ENCODE measurements at places on chromosomes 13 and 19. TPM values are rescaled to one million over a fixed set of nuclear protein-coding genes. Genes with fewer than 3 reads are reported as not detected.
A peak's percentile ranks its signal among the peaks of the same experiment; 100 is the strongest.

DNA sequence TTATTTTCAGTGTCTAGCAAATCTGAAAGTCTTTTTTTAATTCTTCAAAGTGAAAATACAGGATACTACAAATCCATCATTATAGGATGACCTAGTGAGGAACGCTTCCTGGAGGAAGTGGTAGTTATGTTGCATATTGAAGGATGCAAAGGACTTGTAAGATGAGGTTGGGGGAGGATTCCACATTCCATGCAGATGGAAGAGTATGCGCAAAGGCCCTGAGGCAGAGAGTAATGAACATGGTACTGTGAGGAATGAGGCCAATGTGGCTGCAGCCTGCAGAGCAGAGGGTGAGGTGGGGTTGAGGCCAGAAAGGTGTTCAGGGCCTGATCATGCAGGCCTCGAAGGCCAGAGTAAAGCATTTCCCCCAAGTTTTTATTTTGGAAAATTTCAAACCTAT is 202.8 kb downstream of the MTUS2 start:
- no peak for DNase-seq

Gene KCTD4
- 7.8 TPM for total RNA-seq

- no peak for DNase-seq
These were observed 83.0 kb downstream of the FNDC3A start for GRCh38 chr13:49058761-49059160.

DNA sequence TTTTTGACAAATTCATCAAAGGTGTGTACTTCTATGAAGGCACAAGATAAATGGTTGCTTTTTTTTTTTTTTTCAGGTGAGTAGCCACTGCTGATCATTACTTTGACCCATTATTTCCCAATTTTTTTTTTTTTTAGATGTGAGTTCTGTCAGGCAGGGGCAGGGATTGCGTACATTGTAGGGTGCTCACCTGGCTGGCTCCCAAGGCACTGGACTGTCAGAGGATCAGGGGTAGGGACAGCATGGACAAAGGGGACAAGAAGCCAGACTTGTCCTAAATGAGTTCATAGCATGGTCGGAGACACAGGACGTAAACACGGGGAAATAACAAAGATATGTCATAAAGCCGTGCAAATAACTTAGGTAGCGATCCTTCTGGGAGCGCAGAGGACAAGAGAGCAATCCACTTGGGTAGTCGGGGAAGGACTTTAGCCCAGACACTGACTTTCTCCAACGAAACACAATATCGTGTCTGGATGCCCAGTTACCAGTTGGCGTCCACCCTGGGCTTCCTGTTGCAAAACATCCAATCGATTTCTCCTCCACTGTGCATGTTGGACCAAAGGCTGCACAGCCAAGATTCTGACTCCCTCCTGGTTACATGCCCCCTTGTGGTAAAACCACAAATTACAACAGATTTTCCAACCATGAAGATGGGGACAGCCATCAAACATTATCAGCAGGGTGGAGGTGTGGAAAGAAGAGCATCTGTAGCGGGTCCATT is 27.5 kb upstream of the KATNAL1 start:
- DNase-seq = peak; percentile 53

GRCh38 chr19:51066393-51067186 is 1.7 kb upstream of the KLK13 start:
- no peak for DNase-seq
